Right lung (tissue), 10 donors: ENCODE measurements at places on chromosomes 2 and 18. TPM values are rescaled to one million over a fixed set of nuclear protein-coding genes. Genes with fewer than 3 reads are reported as not detected.

DNA sequence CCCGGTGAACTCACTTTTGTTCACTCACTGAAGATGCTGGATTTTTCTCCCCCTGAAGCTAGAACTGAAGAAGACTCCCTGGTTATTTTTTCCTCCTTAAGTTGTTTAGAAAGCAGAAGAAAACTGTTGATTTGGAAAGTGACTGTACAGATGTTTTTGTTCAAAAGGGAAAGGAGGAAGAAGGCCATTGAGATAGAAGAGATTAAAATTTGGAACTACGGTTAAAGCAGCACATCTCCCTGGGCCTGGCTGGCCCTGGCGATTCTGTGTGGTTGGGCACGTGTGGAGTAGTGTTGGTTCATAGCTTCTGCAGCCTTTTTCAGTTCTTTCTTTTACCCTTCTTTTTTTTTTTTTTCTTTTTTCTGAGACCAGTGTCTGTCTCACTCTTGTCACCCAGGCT, 109.2 kb downstream of the MAP4K4 start:
- DNase-seq: no peak

EMILIN1 gene
- 140 TPM for polyA plus RNA-seq

GRCh38 chr2:132747046-132747445, 77.0 kb upstream of the LYPD1 start:
- no peak for DNase-seq

PTPRN gene
- 0.69 TPM for polyA plus RNA-seq
